Right atrium auricular region (tissue), 2 donors: ENCODE measurements at places on chromosomes 1 and 21. TPM values are rescaled to one million over a fixed set of nuclear protein-coding genes. Genes with fewer than 3 reads are reported as not detected.
A peak's percentile ranks its signal among the peaks of the same experiment; 100 is the strongest.

DNA sequence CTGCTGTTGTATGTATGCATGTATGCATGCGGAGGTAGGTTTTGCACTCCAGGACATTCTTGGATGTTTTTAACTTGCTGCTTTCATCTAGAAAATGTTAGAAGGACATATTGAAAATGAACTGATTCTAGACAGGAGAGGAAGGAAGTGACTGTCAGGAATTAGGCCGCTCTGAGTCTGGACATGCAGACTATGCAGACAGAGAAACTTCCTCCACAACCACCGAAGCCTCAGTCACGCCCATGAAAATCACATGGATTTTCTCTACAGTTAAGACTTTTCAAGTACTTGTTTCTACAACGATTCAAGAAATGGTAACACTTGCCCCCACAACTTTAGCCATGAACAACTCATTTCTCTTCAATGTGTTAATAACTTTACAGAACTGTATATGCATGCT, 211.1 kb downstream of the SMYD3 start:
- H3K4me3 ChIP-seq = no peak overlapping the region
- no peak overlapping the region for H3K27ac ChIP-seq
- H3K4me1 ChIP-seq = no peaks in the 10 kb centered on the region
- H3K27me3 ChIP-seq = no peaks in the 10 kb centered on the region

The LAD1 gene
- 1.4 TPM for total RNA-seq

The LIX1L gene
- 36.6 TPM for total RNA-seq

GRCh38 chr1:164561007-164561406, 2.0 kb downstream of the PBX1 start:
- no peak for DNase-seq
- peaks cover 14% of the 10 kb centered on the region for H3K4me1 ChIP-seq
- H3K36me3 ChIP-seq = no peaks in the 10 kb centered on the region
- H3K4me3 ChIP-seq = peak overlapping the region; percentile 77
- H3K27me3 ChIP-seq = no peaks in the 10 kb centered on the region

GRCh38 chr1:152747831-152748230, 10.0 kb upstream of the KPRP start:
- no peaks in the 10 kb centered on the region for H3K36me3 ChIP-seq
- no peak overlapping the region for H3K27ac ChIP-seq
- H3K4me1 ChIP-seq = no peaks in the 10 kb centered on the region
- H3K4me3 ChIP-seq = no peak overlapping the region
- no peak for DNase-seq

DNA sequence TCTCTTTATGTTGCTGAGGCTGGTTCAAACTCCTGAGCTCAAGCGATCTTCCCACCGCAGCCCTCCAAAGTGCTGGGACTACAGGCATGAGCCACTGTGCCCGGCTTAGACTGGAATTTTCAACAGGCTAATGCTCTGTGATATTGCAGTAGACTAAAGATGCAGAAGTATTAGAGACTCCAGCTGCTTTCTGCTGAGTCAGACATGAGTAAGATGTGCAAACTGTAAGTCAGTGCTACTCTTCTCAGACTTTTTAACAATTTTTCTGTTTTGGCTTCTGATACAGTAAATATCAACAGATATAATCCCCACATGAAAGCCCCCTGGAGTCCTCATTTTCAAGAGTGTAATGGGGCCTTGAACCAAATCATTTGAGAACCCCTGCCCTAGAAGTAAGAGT, 29.3 kb upstream of the NLRP3 start:
- H3K36me3 ChIP-seq = no peaks in the 10 kb centered on the region
- no peaks in the 10 kb centered on the region for H3K27me3 ChIP-seq
- DNase-seq = no peak

- no peak for DNase-seq
- no peak overlapping the region for H3K4me3 ChIP-seq
- no peak overlapping the region for H3K27ac ChIP-seq
- no peaks in the 10 kb centered on the region for H3K27me3 ChIP-seq
These were observed 30.8 kb downstream of the IER5 start for GRCh38 chr1:181119093-181119989.

The CFHR2 gene
- not detected for total RNA-seq

DNA sequence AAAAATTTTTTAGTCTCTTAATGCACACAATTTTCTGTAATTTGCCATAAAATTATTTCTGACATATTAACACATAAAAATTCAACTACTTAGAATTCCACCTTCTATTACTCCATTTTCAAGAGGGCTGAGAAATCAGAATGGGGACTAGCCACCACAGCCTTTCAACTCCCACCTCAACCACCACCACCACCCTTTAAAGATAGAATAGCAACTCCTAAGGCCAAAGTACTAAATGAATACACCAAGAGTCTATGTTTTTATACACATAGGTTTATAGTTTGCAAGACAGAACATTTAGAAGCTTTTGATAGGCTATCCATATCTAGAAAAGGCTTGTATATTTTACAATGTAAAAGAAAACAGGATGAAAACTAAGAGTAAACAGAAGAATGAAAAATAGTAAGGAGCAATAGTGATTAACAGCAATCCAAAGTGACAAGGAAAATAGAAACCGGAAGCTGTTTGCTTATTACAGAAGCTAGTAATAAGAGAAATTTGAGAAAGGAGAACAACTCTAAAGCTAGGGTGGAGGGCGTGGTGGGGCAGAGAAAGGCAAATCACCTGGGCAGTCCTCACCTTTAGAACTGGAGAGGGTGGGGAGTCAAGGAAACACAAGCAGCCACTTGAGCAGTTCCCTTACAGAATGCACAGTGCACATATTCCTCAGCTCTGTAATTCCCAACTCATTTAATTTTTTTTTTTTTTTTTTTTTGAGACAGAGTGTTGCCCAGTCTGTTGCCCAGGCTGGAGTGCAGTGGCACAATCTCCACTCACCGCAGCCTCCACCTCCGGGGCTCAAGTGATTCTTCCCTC, 27.7 kb downstream of the EPS15 start:
- H3K27ac ChIP-seq = no peak overlapping the region
- peaks cover 56% of the 10 kb centered on the region for H3K4me1 ChIP-seq
- DNase-seq = no peak

The SLC25A34 gene
- 4.2 TPM for total RNA-seq

The SRSF11 gene
- 47.9 TPM for total RNA-seq

The OR10J1 gene
- total RNA-seq = not detected

DNA sequence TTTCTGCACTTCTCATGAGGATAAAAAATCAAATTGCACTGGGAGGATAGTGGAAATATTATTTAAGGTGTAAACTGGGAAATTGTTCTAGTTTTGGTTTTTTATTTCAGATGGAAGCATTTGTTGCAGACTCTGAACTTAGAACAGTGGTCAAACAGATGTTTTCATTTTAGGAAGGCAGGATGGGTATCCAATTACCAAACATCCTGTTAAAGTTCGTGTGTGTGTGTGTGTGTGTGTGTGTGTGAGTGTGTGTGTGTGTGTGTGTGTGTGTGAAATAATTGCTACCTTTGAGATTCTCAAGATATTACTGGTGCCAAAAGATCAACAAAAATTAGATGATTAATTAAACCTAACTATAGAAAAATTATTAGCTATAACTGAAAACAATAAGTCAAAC, 24.3 kb upstream of the DUSP10 start:
- H3K27ac ChIP-seq = no peak overlapping the region
- H3K36me3 ChIP-seq = no peaks in the 10 kb centered on the region
- H3K27me3 ChIP-seq = no peaks in the 10 kb centered on the region
- H3K4me1 ChIP-seq = no peaks in the 10 kb centered on the region
- DNase-seq = no peak
- no peak overlapping the region for H3K4me3 ChIP-seq

- no peak for DNase-seq
- no peaks in the 10 kb centered on the region for H3K27me3 ChIP-seq
- no peaks in the 10 kb centered on the region for H3K36me3 ChIP-seq
- no peak overlapping the region for H3K4me3 ChIP-seq
- H3K27ac ChIP-seq = no peak overlapping the region
- H3K4me1 ChIP-seq = peaks cover 13% of the 10 kb centered on the region
These were observed 37.3 kb downstream of the CDC7 start for GRCh38 chr1:91537987-91538304.

The IRF2BP2 gene
- 76.3 TPM for total RNA-seq

The UCHL5 gene
- 32.9 TPM for total RNA-seq

The SPATA45 gene
- total RNA-seq = not detected

DNA sequence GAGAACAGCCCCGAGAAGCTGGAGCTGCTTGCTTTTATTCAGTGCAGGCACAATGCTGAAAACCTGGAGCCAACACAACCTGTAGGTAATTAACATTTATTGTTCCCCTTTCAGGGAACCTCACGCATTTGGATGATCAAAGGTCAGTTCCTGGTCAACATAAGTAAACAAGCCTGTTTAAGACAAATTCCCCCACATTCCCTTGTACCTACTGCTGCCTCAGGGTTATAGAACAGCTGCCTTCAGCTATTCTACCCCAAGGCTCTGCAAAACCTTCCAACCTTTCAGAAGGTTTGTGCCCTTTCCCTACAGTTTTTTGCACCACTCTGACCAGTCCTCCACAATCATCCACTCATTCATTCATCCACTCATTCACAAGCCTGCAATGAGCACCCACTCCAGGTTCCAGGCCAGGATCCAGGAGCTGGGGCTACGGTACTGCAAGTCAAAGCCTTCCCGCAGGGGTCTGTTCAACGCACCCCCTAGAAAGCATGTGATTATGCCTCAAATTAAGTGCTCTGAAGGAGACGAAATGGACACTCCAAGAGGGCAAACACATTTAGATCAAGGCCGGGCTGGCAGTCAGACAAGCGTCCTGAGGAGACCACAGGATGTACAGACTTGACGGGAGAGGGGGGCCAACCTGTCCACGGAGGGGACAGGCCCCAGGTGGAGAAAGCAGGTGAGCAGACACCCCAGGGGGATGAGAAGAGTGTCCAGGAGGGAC, 683.9 kb downstream of the MATN1 start:
- no peaks in the 10 kb centered on the region for H3K36me3 ChIP-seq
- H3K27ac ChIP-seq = no peak overlapping the region
- no peaks in the 10 kb centered on the region for H3K4me1 ChIP-seq
- H3K27me3 ChIP-seq = no peaks in the 10 kb centered on the region

GRCh38 chr1:89286549-89287180, 14.0 kb upstream of the GBP5 start:
- H3K4me3 ChIP-seq = peak overlapping the region; percentile 7
- H3K27me3 ChIP-seq = no peaks in the 10 kb centered on the region
- peak overlapping the region; percentile 36 for H3K27ac ChIP-seq
- no peak for DNase-seq

DNA sequence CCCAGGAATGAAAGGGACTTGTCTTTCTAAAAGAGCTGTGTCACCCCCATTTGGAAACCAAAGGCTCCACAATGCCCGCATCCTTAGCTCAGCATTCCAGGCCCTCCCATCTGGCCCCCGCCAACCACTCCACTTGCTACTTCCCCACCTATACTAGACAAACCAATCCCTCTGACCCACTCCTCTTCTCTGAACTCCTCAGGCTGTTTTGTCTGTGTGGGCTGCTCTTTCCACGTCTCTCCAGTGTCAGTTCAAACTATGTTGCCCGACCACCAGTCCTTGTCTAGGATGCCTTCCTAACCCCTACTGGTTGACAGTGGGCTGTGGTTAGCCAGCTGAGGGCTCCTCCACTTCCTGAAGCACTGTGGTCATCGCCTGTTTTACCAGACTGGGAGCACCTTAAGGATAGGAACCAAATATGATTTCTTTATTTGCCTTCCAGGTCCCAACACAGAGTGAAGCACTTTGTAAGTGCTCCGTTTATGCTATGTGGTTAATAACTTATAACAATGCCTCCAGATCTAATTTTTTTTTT, 8.1 kb upstream of the COA7 start:
- no peaks in the 10 kb centered on the region for H3K36me3 ChIP-seq
- H3K27ac ChIP-seq = no peak overlapping the region
- H3K4me3 ChIP-seq = no peak overlapping the region
- DNase-seq = no peak
- H3K4me1 ChIP-seq = peaks cover 6% of the 10 kb centered on the region

DNA sequence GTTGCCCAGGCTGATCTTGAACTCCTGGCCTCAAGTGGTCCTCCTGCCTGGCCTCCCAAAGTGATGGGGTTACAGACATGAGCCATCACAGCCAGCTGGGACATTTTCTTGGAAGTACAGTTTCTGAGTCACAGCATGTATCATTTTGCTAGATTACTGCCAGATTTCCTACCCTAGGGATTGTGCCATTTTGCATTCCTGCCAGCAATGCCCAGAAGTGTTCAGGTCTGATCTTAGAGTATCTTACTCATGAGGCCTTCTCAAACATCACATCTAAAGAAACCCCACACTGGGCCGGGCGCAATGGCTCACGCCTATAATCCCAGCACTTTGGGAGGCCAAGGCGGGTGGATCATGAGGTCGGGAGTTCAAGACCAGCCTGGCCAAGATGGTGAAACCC, 10.2 kb downstream of the BMP8A start:
- H3K27ac ChIP-seq = no peak overlapping the region
- H3K4me3 ChIP-seq = no peak overlapping the region
- no peak for DNase-seq
- no peaks in the 10 kb centered on the region for H3K27me3 ChIP-seq
- no peaks in the 10 kb centered on the region for H3K4me1 ChIP-seq

The BCAN gene
- total RNA-seq = not detected

- H3K27me3 ChIP-seq = no peaks in the 10 kb centered on the region
- H3K27ac ChIP-seq = no peak overlapping the region
These were observed 84.9 kb downstream of the CNIH3 start for GRCh38 chr1:224700918-224701531.

The CFHR3 gene
- 0.20 TPM for total RNA-seq

GRCh38 chr1:237861944-237862343, 28.8 kb downstream of the ZP4 start:
- no peak overlapping the region for H3K27ac ChIP-seq
- H3K27me3 ChIP-seq = no peaks in the 10 kb centered on the region
- no peak overlapping the region for H3K4me3 ChIP-seq
- no peaks in the 10 kb centered on the region for H3K36me3 ChIP-seq
- H3K4me1 ChIP-seq = no peaks in the 10 kb centered on the region

GRCh38 chr1:230231774-230232145, 164.7 kb downstream of the GALNT2 start:
- DNase-seq = peak; percentile 89
- H3K27ac ChIP-seq = peak overlapping the region; percentile 26

DNA sequence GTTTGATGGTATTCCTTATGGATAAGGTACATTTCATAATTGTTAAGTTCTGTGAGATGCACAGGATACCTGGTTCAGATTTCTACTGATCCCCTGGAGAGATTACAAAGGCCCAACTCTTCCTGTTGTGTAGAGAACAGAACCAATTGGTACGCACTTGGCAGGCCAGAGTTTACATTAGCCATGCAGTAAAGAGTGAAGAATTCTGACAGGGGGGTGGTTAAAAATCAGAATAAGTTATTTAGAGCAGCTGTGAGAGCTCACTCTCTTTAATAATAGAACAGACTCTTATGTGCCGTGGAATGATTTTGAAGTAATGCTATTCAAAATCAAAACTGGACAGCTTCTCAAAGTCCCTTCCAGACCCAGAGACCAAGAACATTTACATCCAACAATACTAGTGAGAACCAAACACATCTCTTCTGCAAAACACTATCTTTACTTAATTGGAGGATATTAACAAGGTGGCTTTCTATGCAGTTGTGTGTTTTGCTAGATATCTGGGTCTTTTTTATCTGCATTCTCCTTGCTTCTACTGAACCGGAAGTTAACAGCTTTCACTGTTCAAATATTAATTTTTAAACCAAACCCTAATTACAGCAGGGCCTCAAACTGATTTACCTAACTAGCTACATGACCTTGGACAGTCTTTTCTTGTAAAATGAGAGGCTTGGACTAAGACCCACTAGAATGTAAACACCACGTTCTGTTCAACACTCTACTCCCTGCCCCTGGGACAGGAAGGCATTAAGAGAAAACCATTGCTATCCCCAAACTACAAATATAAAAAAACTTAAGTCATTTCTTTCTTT, 4.0 kb downstream of the USP24 start:
- no peaks in the 10 kb centered on the region for H3K27me3 ChIP-seq
- H3K4me1 ChIP-seq = peaks cover 64% of the 10 kb centered on the region
- H3K27ac ChIP-seq = peak overlapping the region; percentile 100
- H3K36me3 ChIP-seq = no peaks in the 10 kb centered on the region
- peak overlapping the region; percentile 3 for H3K4me3 ChIP-seq
